ENCODE measurements at places on chromosomes 5 and 9.

DNA sequence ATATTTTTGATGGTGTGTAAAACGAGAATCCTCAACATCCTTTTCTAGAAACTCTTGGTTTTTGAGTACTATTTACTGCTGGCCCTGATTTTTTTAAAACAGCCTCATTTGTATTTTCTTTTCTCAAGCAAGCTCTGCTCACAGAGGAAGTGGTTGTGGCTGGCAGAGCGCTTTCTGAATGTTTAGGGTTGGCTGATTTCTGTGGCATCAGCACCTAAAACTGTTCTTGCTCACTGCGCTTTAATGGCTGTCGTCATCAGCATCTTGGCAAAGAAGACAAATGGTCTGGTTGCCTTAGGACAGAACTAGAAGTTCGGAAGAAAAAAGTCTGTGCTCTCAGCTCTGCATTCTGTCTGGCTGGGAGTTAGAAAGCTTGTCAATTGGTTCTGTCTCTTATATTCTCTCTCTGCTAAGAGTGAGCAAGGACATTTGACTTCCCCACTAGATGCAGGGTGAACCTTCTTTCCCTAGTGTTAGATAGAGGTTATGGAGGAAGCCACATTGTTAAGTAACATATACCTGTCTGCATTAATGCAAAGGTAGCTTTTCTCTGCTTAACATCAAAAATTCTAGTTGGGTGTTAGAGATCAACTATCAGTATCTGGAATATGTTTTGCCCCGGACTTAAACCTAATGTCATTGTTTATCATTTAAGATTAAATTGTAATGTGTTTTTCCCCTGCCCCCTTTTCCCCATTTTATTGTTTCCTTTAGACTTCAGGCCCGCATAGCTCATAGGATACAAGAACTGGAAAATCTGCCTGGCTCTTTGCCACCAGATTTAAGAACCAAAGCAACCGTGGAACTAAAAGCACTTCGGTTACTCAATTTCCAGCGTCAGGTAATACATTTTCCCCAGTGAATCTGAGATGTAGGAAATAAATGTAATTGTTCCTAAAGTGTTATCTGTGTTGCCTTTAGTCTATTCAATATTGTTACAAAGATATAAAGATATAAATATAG is 39.0 kb downstream of the SMARCA2 start:
- DNase-seq, result no peak

DNA sequence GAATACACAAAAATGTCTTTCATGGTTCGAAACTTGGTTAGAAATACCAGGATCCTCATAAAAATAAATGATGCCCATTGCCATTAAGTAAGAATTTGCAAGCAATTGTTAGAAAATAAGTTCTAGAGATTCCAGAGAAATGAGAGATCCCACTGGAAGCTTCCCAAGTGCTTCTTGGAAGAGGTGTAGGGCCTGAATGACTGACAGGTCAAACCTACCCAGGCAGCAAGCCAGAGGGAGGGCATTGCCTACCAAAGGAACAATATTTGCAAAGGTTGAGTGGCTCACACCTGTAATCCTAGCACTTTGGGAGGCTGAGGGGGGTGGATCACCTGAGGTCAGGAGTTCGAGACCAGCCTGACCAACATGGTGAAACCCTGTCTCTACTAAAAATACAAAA is 777.0 kb upstream of the WWC1 start:
- DNase-seq, result no peak

DNA sequence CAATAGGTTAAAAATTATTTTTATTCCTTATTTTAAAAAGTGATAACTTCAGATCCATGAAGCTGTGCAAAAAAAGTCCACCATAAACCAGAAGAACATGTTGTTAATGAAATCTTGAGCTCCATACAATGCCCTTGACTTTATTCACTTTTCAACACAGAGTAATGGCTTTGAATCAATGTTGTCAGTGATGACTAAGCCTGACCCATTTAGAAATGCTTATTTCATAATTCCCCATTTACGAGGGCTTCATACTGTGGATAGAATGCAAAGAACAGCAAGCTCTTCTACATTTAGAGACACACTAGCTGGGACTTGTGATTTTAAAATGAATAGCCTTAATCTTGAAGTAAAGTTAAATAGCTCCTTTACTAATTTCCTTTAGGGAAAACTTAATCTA is 25.7 kb upstream of the IL9 start:
- no peak for DNase-seq

DNA sequence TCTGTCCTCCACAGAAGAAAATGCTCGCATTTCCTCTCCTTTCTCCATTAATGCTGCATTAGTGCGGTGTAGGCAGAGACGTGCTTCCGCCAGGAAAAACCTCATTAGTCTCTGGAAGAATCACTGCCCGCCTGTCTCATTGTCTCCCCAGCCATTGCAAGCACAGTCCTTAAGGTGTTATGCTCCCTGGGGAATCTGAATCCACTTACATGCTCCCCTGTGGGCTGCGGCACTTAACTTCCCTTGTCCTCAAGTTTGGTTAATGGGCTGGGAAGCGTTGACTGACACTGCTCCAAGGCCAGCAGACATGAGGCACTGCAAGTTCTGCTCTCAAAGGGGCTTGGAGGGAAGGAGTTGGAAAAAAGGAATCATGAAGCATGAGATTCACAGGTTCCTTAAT is 41.6 kb downstream of the TARS1 start:
- DNase-seq, result no peak
